ENCODE measurements at places on chromosomes 13 and 19.

DNA sequence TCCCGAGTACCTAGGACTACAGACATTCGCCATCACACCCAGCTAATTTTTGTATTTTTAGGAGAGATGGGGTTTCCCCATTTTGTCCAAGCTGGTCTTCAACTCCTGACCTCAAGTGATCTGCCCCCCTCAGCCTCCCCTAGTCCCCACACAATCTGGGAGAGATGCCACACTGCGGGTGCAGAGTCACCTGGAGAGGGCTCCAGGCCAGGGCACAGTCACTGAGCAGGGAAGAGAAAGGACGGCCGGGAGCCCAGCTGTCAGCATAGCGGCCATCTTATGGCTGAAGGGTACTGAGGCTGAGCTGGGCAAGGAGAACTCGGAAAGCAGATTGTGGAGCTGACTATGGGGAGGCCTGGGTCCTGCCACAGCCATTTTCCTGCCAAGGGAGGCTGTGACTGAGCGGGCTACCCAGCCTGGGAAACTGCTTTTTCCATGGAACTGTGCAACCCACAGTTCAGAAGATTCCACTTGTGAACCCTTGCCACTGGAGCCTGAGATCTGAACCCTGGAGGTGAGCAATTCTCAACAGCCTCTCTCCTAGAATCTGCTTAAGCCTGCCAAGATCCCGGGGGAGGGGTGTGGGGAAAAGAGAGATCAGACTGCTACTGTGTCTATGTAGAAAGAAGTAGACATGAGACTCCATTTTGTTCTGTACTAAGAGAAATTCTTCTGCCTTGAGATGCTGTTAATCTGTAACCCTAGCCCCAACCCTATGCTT, 109.2 kb downstream of the ZNF486 start:
- no peak for DNase-seq

DNA sequence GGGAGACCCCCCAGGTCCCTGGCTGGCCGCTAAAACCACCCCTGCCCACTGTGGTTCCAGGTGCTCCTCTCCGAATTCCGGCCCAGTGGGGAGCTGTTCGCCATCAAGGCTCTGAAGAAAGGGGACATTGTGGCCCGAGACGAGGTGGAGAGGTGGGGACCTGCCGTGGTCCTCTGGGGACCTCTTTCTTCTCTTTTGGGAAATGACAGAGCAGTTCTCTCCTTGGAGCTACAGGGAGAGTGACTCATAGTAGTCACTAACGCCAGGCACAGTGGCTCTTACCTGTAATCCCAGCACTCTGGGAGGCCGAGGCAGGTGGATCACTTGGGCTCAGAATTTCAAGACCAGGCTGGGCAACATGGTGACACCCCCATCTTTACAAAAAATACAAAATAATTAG, 7.3 kb downstream of the PTGER1 start:
- DNase-seq, result no peak

GRCh38 chr13:76596216-76596615, 290.0 kb downstream of the KCTD12 start:
- DNase-seq, result no peak

DNA sequence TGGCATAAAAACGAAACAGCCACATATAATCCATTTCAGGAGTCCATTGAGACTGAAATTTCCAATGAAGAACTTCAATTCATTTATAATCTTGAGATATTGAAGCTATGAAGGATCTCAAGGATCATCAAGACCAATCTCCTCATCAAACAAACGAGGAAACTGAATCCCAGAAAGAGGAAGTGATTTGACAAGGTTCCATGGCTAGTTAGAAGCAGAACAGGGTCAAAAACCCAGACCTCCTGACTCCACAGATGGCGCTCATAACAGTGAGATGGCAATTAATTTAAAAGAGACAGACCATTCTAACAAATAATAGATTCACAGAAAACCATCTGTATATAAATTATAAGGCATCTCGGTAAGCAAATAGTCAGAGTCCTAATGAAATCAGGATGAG, 229.7 kb downstream of the KCTD12 start:
- DNase-seq, result no peak

DNA sequence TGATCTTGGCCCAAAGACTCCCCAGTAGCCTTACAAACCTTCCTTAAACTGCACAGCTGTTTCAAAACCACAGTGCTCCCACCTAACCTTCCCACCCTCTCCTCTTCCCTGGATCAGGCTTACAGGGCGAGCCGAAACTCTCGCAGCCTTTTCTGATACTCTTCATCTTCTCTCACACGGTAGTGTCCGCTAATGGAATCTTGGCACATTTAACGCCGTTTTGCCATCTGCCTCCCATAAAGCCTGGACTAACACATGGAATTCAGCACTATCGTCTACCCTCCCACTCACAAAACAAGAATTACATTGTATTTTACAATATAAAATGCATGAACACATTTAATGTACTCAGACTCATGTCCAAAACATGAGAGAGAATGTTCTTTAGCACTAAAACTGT, 135.9 kb downstream of the RAP2A start:
- DNase-seq, result no peak

DNA sequence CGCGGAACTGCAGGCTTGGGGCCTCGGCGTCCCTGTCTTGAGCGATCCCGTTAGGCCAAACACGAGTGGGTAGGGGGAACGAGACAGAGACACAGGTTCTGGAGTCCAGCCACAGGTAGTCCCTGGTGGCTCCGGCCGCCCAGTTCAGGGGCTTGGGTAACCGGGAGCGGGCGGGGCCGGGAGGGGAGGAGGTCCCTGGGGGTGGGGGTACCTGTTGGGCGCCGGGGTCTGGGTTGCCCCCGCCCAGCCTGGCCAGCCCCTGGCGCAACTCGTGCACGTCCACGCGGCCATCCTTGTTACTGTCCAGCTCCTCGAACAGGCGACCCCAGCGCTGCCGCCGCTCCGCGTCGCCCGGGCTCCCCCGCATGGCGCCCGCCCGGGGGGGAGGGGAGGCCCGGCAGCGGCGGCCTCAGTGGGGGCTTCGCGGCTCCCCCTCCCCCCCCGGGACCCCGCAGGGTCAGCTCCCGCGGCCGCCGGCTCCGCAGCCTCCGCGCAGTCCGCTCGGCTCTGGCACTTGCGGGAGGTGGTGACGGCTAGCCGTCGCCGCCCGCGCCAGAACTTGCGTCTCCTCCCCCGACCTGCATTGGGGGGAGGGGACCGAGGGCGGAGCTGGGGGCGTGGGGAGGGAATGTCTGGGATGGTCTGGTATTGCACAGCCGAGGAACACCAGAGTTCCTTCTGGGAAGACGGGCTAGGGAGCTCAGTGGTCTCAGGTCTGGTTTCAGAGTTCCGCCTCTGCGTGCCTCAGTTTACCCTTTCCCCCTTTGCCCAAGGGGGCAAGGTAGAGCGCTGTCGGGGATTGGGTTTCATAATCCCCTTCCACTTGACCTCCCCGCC, at the start of gene SLC25A23:
Gene SLC25A23 (minus strand): TSS at position 531 of the 837 bp plus-strand sequence. CDS start 164 bp downstream, at position 367.
- DNase-seq, result peak; percentile 45

DNA sequence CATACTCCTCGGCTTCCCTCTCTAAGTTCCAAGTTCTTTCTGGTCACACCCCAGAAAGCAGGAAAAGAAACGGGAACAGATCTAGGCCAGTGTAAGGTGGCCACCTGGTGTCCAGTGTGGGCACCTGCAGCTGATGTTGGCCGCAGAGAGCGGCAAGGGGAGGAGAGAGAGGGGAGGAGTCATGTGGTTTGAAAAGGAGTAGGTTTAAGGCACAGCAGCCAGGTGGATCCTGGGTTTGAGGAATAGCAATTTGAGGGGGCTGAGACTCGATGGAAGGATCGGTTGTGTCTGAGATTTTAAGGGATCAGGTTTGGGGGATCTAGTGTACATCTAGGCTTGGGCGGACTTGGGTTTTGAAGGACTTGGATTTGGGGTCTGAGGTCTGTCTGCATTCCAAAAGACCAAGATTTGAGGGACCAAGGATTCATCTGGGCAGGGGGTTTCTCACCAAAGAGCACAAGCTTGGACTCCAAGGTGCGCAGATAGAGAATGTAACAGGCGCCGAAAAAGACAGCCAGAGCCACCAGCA, 1.2 kb downstream of the RABAC1 start:
- peak; percentile 72 for DNase-seq

DNA sequence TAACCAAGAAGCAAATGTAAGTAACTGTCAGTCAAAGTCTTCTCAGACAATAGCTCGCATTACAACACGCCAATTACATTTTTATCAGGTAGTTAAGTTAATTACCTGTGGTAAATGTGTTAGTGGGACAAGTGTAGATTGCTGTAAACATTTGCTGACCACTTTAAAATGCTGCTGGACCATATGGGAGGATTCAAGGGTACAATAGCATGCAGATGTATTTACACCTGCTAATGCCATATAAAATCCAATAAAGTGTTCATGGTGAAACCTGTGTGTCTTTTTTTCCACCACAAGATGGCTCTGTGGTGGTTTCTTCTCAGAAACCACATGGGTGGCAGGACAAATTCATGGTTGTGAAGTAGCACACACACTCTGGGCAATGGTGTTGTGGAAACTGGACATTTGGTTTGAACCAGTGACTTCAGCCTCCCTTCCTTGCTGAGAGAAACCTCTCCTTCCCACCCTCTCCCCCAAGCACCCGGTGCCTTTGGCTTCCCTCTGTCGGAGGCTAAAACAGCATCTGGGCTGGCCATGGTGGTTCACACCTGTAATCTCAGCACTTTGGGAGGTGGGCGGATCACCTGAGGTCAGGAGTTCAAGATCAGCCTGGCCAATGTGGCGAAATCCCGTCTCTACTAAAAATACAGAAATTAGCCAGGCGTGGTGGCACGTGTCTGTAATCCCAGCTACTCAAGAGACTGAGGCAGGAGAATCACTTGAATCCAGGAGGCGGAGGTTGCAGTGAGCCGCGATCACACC, 18.1 kb upstream of the GTF3A start:
- DNase-seq, result peak; percentile 3

- DNase-seq, result no peak
These were observed 38.4 kb downstream of the PIBF1 start for GRCh38 chr13:72820156-72820897.

DNA sequence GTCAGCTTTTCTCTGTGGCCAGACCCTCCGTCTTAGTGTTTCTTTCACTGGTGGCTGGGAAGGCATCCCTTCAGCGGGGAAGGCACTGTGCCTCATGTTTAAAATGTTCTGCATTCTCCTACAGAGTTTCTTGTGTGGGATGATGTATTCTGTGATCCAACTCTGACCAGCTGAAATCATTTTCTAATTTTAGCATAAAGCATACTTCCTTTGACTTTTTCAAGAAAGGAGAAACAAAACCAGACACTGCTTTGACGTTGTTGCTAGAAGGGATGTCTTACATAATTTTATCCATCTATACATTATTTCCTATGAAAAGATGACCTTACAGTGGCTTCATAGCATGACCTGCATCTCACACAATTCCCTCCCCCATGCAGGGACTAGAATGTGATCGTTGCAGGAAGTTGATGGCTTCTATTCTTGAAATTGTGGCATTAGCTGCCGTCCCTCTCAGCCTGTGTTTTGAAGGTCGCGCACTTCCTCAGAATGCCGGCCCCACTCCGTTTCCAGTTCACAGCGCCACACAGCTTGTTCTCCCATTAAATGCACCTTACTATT, 38.6 kb upstream of the TEX29 start:
- peak; percentile 62 for DNase-seq

DNA sequence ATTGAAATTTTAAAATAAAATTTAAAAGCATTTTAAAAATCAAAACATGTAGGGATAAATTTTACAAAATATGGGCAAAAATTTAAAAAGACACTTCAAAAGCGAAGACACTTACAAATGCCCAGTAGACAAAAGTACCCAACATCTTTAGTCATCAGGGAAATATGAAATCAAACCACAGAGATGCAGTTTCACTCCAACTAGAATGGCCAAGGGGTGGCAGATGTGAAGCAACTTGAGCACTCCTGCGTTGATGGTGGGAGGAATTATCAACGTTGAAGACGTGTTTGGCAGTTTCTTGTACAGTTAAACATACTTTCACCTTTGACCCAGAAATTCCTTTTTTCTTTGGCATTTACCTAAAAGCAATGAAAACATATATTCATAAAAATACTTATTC, 518.0 kb upstream of the SGCG start:
- DNase-seq, result no peak

Data from NCI-H774 (cell line).